NCI-H1436 treated with DMSO at 0.1 percent for 48 hours (cell line): ENCODE measurements at places on chromosomes 2 and 18.

GRCh38 chr2:120926463-120927264, 191.0 kb downstream of the GLI2 start:
- DNase-seq, result no peak

DNA sequence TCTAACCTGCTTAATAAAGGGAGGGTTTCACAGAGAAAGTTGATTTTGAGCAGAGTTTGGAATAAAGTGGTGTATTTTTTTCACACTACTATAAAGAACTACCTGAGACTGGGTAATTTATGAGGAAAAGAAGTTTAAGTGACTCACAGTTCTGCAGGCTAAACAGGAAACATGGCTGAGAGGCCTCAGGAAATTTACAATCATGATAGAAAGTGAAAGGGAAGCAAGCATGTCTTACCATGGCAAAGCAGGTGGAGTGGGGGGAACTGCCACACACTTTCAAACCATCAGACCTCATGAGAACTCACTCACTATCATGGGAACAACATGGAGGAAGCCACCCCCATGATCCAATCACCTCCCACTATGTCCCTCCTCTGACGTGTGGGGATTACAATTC, 546.7 kb downstream of the EPHA4 start:
- no peak for DNase-seq

- DNase-seq, result no peak
Observed at GRCh38 chr2:45287045-45287444, 277.8 kb upstream of the SIX2 start.

- DNase-seq, result no peak
Observed at GRCh38 chr2:60461421-60462108, 91.9 kb downstream of the BCL11A start.

GRCh38 chr2:206480161-206480560, 36.8 kb downstream of the ADAM23 start:
- DNase-seq, result no peak
